Transverse colon (tissue), 4 donors: ENCODE measurements at places on chromosomes 5 and 9. TPM values are rescaled to one million over a fixed set of nuclear protein-coding genes. Genes with fewer than 3 reads are reported as not detected.

DNA sequence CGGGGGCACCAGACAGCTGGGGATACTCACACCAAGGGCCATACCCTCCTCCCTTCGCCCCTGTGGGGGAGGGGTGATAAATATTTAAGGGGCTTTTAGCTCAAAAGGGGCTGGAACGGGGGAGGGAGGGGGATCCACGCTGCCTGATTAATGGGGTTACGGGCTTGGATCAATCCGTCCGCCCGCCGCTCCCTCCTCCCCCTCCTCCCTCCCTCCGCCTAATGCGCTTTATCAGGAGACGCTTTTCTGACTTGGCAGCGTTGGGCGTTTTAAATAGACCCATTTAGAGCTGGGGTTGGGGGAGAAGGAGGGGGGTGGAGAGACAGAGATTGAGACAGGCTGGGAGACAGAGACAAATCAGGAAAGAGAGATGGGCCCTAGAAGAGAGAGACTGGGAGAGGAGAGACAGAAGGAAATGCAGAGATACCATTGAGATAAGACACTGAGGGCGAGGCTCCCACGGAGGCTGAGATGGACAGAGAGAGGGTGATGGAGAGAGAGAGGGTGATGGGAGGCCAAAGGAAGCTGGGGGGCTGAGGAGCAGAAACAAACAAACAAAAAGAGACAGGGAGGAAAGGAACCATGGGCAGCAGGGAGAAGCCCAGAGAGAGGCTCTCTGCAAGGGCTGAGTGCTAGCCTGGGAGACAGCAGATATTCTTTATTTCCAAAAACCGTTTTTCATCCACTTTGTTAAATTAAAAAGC is 10.3 kb downstream of the CNTFR start:
- H3K4me1 ChIP-seq, result no peaks in the 10 kb centered on the region
- H3K27me3 ChIP-seq, result peaks cover 58% of the 10 kb centered on the region
- no peaks in the 10 kb centered on the region for H3K36me3 ChIP-seq
- no peak overlapping the region for H3K27ac ChIP-seq
- no peak overlapping the region for H3K4me3 ChIP-seq
- DNase-seq, result peak; percentile 12

GRCh38 chr9:94042516-94043360 is 41.5 kb upstream of the PTPDC1 start:
- DNase-seq, result no peak
- no peaks in the 10 kb centered on the region for H3K36me3 ChIP-seq
- H3K4me3 ChIP-seq, result no peak overlapping the region
- no peaks in the 10 kb centered on the region for H3K4me1 ChIP-seq

GRCh38 chr9:114231273-114231672 is 75.9 kb downstream of the COL27A1 start:
- no peaks in the 10 kb centered on the region for H3K36me3 ChIP-seq
- DNase-seq, result no peak
- H3K4me3 ChIP-seq, result no peak overlapping the region
- no peaks in the 10 kb centered on the region for H3K4me1 ChIP-seq
- H3K27ac ChIP-seq, result no peak overlapping the region
- H3K27me3 ChIP-seq, result no peaks in the 10 kb centered on the region

DNA sequence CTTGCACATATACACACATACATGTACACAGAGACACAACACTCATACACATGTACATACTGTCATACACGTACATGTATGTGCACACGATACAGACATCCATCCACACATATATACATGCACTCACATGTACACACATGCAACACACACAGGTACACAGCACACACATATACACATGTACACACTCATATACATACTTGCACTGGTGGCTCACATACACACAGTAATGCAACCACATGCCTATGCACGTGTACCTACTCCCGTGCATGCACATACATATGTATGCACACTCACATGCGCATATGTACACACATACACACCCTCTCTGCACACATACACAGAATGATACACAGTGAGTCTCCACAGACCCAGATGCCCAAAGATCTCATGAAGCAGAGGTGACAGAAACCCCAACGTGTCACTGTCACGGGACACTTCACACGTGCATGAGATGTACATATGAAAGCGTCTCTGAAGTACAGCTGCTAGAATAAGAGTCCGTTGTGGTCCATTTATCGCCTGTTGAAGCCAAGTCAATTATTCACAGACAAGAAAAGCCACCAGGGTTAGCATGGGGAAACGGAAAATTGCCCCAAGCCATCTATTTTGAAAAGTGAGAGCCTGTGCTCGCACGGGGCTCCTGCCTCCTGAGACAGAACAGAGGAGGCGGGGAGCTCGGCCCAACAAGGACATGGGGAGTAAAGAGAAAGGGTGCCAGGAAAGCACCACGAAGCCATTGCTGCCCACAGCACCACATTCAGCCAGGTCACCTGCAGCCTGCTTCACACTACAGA is 24.9 kb downstream of the LPCAT1 start:
- H3K27ac ChIP-seq, result no peak overlapping the region
- no peak overlapping the region for H3K4me3 ChIP-seq
- no peaks in the 10 kb centered on the region for H3K36me3 ChIP-seq
- DNase-seq, result no peak
- peaks cover 7% of the 10 kb centered on the region for H3K4me1 ChIP-seq

DNA sequence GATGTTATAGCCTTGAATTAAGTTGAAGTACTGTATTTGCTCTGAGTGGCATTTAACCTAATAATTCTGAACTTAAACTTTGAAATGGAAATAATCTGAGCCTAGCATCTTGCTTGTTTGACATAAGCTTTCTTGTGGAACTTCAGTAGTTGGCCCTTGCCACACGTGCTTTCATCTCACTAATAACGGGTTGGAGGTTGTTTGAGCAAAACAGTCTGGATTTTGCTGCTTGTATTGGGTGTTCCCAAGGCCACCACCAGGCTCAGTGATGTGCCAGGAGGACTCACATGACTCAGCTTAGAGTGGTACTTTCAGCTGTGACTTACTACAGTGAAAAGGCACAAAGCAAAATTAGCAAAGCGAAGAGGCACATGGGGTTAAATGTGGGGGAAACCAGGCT is 35.7 kb downstream of the SECISBP2 start:
- no peak overlapping the region for H3K27ac ChIP-seq
- H3K4me3 ChIP-seq, result no peak overlapping the region
- peaks cover 56% of the 10 kb centered on the region for H3K36me3 ChIP-seq
- H3K27me3 ChIP-seq, result no peaks in the 10 kb centered on the region
- no peak for DNase-seq
- no peaks in the 10 kb centered on the region for H3K4me1 ChIP-seq

DNA sequence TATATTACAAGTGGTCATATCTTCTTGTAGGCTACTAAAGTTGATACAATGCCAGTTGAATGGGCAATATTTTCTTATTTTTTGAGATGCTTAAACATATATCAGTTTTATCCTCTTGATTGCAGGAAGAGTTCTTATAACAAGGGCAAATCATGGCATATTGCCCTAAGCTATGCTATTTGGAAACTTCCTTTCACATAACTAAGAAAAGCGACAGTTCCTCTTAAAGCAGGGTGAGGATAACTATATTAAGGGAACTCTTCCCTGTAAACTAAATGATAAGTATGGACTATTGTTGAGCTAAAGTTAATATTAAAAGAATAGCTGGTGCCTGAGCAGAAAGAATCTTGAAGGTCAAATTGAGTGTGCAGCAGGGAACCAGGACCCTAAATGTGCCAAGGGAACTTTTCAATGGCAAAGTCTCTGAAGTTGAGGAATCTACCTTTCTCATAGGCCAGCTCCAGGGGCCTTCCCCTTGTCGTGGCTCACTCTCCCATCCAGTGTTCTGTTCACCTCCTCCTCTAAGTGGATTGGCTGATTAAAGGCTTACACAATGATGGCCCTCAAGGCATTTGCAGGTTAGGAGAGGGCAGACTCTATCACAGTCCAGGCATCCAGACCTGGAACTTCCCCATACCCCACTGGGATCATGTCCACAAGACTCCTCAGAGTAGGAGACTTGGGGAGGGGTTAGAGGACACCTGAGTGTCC is 26.8 kb downstream of the FYB1 start:
- H3K4me3 ChIP-seq, result no peak overlapping the region
- no peak for DNase-seq
- no peaks in the 10 kb centered on the region for H3K27me3 ChIP-seq
- H3K36me3 ChIP-seq, result no peaks in the 10 kb centered on the region
- H3K27ac ChIP-seq, result no peak overlapping the region

- no peaks in the 10 kb centered on the region for H3K27me3 ChIP-seq
- H3K4me1 ChIP-seq, result peaks cover 47% of the 10 kb centered on the region
Measured at GRCh38 chr5:14450018-14450524, 131.5 kb upstream of the OTULINL start.

GRCh38 chr5:176553260-176554085 is 4.3 kb downstream of the CDHR2 start:
- H3K4me3 ChIP-seq, result no peak overlapping the region
- no peak overlapping the region for H3K27ac ChIP-seq
- H3K27me3 ChIP-seq, result no peaks in the 10 kb centered on the region
- peaks cover 16% of the 10 kb centered on the region for H3K4me1 ChIP-seq
- H3K36me3 ChIP-seq, result no peaks in the 10 kb centered on the region
- peak; percentile 64 for DNase-seq

- DNase-seq, result no peak
- H3K4me3 ChIP-seq, result no peak overlapping the region
- H3K27me3 ChIP-seq, result peaks cover 5% of the 10 kb centered on the region
- H3K4me1 ChIP-seq, result no peaks in the 10 kb centered on the region
Measured at GRCh38 chr5:138647261-138647788, 72.1 kb upstream of the HSPA9 start.

GRCh38 chr9:34514816-34515215 is 8.0 kb downstream of the ENHO start:
- no peak overlapping the region for H3K27ac ChIP-seq
- no peak overlapping the region for H3K4me3 ChIP-seq
- no peaks in the 10 kb centered on the region for H3K4me1 ChIP-seq
- no peaks in the 10 kb centered on the region for H3K27me3 ChIP-seq

- no peak overlapping the region for H3K4me3 ChIP-seq
- DNase-seq, result no peak
- no peaks in the 10 kb centered on the region for H3K36me3 ChIP-seq
- no peak overlapping the region for H3K27ac ChIP-seq
Measured at GRCh38 chr5:179387151-179388110, 42.2 kb upstream of the ADAMTS2 start.

DNA sequence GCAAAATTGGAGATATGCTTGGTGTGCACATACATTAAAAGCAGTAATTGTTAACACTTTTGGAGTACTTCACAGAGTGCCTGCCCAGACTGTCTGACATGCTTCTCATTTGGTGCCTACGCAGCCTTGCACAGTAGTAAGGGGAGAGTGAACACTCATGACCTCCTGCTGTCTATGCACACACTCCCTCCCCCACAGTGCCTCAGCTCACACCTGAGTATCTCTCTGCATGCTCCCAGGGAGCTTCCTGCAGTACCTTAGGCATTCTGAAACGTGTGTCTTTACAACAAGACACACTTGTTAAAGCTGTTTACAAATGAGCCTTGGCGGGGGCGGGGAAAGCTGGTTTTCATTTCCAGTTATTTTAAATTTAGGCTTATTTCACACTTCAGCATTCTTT is 18.0 kb downstream of the MAP3K1 start:
- no peak overlapping the region for H3K27ac ChIP-seq
- H3K4me1 ChIP-seq, result no peaks in the 10 kb centered on the region
- H3K4me3 ChIP-seq, result no peak overlapping the region
- no peaks in the 10 kb centered on the region for H3K36me3 ChIP-seq
- no peak for DNase-seq

DNA sequence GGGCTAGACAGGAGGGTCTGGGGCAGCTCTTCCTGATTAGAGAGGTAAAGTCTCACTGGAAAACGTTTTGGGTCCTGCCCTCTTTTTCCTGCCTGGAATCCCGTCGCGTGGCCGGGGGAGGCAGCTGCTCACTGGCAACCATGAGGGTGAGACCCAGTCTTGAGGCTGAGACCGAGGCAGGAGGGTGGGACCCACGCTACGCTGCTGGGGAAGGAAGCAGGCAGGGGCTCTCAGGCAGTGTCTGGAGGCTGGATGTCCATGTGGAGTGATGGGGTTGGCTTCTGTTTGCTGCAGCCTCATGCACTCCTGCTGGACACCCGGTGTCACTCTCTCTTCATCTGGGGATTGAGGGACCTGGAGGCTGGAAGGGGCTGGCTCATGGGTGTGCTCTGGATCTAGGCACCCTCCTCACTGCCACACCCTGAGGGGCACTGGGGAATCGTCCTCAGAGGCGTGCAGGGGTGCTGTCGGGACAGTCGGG is 11.3 kb upstream of the SLC2A6 start:
- no peaks in the 10 kb centered on the region for H3K36me3 ChIP-seq
- no peaks in the 10 kb centered on the region for H3K4me1 ChIP-seq
- peaks cover 12% of the 10 kb centered on the region for H3K27me3 ChIP-seq

GRCh38 chr5:176870110-176870591 is 29.0 kb downstream of the HK3 start:
- H3K4me1 ChIP-seq, result no peaks in the 10 kb centered on the region
- no peaks in the 10 kb centered on the region for H3K36me3 ChIP-seq
- H3K4me3 ChIP-seq, result no peak overlapping the region
- no peak overlapping the region for H3K27ac ChIP-seq
- peak; percentile 12 for DNase-seq

- no peak for DNase-seq
- H3K4me3 ChIP-seq, result no peak overlapping the region
- peaks cover 3% of the 10 kb centered on the region for H3K4me1 ChIP-seq
- no peak overlapping the region for H3K27ac ChIP-seq
- H3K36me3 ChIP-seq, result no peaks in the 10 kb centered on the region
- no peaks in the 10 kb centered on the region for H3K27me3 ChIP-seq
Measured at GRCh38 chr5:68372161-68372560, 156.6 kb downstream of the PIK3R1 start.

DNA sequence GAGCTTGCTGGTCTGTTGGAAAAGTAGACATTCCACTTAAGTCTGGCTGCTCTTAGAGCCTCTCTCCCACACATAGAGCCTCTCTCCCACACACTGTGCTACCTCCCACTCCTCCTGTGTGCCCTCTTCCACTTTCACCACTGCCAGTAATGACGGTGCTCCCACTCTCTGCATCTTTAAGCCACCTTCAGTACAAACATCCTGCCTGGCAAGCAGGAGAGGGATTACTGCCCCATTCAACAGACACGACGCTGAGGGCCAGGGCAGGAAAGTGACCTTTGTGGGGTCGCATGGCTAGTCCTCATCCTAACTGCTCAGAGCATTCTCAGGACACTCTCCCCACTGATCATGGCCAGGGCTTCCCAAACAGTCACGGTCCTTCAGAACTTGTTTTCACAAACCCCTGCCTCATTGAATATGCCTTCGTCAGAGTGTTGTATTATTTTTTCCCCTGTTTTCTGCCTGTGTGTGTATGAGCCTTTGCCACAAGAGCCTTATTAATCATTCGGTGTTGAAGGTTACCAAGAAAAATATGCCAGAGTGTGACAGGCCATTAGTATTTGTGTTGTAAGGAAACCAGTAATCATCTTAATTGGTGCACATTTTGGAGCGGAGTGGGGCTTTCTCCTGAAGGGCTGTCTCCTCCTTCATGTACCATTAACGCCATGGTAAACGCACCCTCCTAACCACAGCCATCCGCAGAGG is 87.1 kb upstream of the SAP30L start:
- no peaks in the 10 kb centered on the region for H3K36me3 ChIP-seq
- no peaks in the 10 kb centered on the region for H3K27me3 ChIP-seq

GRCh38 chr9:33637881-33638280 is 113.8 kb downstream of the ANKRD18B start:
- no peak for DNase-seq
- no peaks in the 10 kb centered on the region for H3K36me3 ChIP-seq
- no peaks in the 10 kb centered on the region for H3K4me1 ChIP-seq
- H3K27ac ChIP-seq, result no peak overlapping the region
- H3K27me3 ChIP-seq, result peaks cover 77% of the 10 kb centered on the region

TNFSF8 gene
- total RNA-seq, result 5.2 TPM

ARL10 gene
- 4.9 TPM for total RNA-seq

RNF130 gene
- total RNA-seq, result 77.8 TPM

FGF18 gene
- 0.14 TPM for total RNA-seq

CAVIN4 gene
- 0.48 TPM for total RNA-seq

OR1J2 gene
- not detected for total RNA-seq

BAAT gene
- not detected for total RNA-seq

LMNB1 gene
- total RNA-seq, result 7.9 TPM

PCDHAC1 gene
- total RNA-seq, result 0.48 TPM

NME5 gene
- total RNA-seq, result not detected
